Activated naive CD4-positive, alpha-beta T cell treated with anti-CD3 and anti-CD28 coated beads for 36 hours (primary cell): ENCODE measurements at places on chromosomes 1 and 21. TPM values are rescaled to one million over a fixed set of nuclear protein-coding genes. Genes with fewer than 3 reads are reported as not detected.

The OR2L8 gene
- 0.21 TPM for total RNA-seq

DNA sequence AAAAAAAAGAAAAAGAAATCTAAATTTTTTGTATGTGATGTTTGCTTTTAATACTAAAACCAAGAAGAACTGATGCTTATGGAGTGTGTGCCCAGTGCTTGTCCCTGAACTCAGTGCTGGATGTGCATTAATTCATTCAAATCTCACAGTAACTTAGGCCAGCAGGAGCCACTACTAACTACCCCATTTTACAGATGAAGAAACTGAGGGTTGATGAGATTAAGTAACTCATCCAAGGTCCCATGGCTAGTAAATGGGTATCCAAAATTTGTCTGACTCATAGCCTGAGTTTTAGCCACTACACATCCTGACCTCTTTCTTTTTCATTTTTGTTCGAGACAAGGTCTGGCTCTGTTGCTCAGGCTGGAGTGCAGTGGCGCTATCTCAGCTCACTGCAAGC is 127.9 kb downstream of the CCDC185 start:
- H3K27me3 ChIP-seq = no peaks in the 10 kb centered on the region
- DNase-seq = no peak
- H3K4me3 ChIP-seq = no peak overlapping the region
- H3K4me1 ChIP-seq = peaks cover 17% of the 10 kb centered on the region
- no peaks in the 10 kb centered on the region for H3K36me3 ChIP-seq

DNA sequence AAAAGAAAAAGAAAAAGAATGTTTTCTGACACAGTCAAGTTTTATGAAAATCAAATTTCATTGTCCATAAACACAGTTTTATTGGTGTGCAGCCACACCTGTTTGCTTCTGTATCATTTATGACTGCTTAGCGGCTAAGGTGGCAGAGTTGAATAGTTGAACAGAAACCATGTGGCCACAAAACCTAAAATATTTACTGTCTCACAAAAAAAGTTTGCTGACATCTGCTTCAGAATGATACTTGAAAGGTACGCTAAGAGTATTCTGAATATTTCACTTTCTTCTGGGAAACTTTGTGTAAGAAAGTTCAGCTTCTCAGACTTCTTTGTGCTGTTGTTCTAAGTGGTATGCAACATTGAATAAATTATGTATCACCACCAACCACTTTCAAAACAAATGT is 6.2 kb downstream of the KCNK1 start:
- no peak overlapping the region for H3K4me3 ChIP-seq
- H3K27ac ChIP-seq = no peak overlapping the region
- no peak for DNase-seq

GRCh38 chr1:56303805-56304204 is 275.6 kb downstream of the PLPP3 start:
- H3K4me3 ChIP-seq = no peak overlapping the region
- no peaks in the 10 kb centered on the region for H3K36me3 ChIP-seq
- no peak for DNase-seq
- H3K4me1 ChIP-seq = no peaks in the 10 kb centered on the region
- no peak overlapping the region for H3K27ac ChIP-seq

The EVI5 gene
- 14.0 TPM for total RNA-seq
